ENCODE measurements at places on chromosomes 7 and 10.
A peak's percentile ranks its signal among the peaks of the same experiment; 100 is the strongest.

DNA sequence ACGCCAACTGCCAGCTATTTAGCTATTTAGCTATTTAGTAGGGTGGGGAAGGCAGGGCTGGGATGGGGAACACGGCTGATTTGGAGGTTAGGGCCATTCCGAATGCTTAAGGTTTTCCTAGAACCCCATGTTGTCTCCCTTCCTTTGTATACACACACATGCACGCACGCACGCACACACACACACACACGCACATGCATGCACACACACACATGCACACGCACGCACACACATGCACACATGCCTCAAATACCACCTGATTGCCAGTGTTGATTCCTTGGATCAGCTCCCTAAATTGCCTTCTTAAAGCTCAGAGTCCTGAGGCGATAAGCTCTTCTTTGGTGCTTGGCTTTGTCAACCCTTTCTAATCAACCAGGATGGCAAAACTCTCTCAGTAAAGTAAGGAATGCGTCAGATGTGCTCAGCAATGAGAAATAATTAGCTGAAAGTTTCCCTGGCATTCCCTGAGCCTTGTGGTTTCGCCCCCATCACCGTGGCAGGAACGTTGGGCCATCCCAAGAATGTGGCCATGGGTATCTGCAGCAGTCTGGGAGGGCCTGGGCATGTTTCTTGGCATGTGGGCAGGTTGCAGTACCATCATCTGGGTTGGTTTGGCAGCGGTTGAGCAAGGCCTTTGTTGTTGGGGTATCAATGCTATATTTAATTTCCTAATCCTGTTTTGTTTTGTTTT is 305.6 kb downstream of the LRMDA start:
- no peak for DNase-seq

DNA sequence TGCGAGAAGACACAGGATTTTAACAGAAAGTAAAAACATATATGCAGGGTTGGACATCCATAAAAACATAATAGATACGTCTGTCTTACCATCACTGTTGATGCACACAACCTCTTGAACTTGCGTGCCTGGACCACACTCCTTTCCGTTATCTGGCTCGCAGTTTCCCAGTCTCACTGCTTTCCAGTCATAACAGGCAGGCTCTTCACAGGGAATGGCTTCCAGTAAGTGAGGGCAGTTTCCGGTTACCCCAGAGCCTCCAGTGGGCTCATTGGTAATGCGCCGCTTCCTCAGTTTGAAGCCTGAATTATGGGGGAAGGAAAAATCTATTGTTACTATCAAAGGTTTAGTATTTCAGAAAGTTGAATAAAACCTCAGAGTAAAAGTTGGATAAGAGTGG is 290.7 kb downstream of the THSD7A start:
- DNase-seq: no peak

- DNase-seq: no peak
Observed at GRCh38 chr7:149586646-149587645, 89.3 kb upstream of the ZNF746 start.

DNA sequence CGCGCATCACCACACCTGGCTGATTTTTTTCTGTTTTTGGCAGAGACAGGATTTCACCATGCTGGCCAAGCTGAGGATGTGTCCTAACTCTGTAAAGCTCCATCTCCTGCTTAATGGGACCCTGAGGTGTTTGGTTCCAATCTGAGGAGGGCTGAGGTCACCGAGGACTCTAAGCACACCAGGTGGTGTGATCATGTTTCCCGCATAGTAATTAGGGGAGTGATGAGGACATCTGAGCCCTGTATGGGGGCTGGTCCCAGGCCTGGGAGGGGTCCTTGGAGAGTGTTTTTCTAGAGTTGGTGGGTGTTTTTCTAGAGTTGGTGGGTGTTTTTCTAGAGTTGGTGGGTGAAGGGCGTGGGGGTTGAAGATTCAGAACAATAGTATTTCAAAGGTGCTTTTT is 3.0 kb upstream of the ABHD11 start:
- DNase-seq: no peak

GRCh38 chr10:21138769-21139340 is 241.7 kb upstream of the NEBL start:
- DNase-seq: peak; percentile 27

DNA sequence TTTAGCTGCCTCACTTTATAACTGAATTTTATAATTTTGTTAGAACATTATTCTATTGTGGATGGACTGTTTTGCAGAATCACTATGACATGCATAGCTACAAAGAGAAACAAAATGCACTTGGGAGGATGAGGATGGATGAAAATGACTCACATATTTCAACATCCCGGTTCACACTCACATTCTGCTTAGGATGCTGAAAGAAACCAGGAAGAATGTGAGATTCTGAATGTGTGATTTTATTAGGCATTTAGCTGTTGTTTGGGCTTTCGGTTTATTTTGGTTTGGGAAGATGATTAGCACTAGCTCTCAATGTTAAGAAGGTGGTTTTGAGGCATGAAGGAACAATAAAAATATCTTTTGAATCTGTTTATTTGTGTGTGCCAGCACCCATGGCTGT is 235.5 kb downstream of the SEMA3E start:
- no peak for DNase-seq

DNA sequence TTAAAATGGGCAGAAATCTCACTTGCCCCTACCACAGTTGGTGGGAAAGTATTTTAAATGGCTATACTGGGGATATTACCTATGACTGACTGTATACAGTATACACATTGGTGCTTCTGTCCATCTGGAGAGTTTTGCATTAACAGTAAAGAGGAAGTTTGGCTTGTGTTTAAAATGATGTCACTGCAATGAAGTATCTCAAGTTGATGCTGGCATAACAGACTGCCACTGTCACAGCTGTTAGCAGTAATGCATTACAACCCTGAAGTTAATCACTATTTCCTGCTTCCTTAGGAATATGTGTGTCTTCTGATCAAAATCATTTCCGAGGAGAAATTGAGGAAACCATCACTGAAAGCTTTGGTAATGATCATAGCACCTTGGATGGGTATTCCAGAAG is 1.9 kb downstream of the DKK1 start:
- DNase-seq: no peak

- DNase-seq: no peak
Observed at GRCh38 chr7:19410691-19411090, 265.5 kb upstream of the FERD3L start.

DNA sequence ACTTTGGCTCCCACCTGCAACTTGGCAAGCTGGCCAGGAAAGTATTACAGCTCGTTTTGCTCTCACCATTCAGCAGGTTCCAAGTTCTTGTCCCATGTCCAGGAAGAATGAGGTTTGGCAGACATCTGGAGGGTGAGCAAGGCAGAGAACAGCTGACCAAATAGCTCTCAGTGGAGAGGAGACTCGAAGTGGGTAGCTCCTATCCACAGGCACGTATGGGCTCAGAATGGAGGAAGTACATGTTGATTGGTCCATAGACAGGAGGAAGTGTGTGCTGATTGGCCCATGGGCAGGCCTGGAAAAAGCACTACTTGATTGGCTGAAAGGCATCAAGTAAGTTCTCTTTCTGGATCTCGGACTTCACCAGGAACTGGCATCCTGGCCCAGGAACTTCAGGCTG is 3.0 kb upstream of the NCAPG2 start:
- DNase-seq: no peak

DNA sequence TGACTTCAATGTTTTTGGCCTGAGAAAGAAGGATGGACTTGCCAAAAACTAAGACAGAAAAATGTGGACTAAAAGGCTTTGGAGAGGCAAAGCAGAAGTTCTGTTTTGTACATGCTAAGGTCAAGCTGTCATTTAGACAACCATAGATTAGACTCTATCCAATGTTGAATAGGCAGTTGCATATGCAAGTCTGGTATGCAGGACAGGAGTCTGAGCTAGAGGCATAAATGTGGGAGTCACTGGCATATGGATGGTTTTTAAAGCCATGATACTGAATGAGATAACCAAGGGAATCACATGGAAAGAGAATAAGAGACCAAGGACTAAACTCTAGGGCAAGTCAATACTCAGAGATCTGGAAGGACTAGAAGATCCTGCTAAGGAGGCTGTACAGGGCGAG is 164.1 kb downstream of the LSM5 start:
- no peak for DNase-seq

GRCh38 chr7:144854839-144855424 is 19.1 kb upstream of the TPK1 start:
- peak; percentile 11 for DNase-seq

DNA sequence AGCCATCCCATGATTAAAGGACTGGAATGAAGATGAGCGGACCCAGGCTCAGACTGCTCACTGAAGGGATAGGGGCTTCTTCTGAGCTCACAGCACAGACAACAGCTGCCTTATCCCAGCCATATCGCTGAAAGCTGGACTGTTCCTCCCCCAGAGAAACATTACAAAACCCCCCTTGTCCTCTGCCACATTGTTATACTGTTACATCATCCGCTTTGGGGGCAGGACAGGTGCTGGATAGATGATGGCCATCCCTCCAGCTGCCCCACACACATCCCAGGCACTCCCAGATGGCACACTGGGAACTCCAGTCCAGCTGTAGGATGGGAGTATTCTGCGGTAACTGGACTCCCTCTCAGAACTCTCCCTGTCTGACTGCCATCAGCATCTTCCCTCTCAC is 58.7 kb upstream of the BTRC start:
- DNase-seq: no peak
